ENCODE measurements at places on chromosomes 3 and 15.

DNA sequence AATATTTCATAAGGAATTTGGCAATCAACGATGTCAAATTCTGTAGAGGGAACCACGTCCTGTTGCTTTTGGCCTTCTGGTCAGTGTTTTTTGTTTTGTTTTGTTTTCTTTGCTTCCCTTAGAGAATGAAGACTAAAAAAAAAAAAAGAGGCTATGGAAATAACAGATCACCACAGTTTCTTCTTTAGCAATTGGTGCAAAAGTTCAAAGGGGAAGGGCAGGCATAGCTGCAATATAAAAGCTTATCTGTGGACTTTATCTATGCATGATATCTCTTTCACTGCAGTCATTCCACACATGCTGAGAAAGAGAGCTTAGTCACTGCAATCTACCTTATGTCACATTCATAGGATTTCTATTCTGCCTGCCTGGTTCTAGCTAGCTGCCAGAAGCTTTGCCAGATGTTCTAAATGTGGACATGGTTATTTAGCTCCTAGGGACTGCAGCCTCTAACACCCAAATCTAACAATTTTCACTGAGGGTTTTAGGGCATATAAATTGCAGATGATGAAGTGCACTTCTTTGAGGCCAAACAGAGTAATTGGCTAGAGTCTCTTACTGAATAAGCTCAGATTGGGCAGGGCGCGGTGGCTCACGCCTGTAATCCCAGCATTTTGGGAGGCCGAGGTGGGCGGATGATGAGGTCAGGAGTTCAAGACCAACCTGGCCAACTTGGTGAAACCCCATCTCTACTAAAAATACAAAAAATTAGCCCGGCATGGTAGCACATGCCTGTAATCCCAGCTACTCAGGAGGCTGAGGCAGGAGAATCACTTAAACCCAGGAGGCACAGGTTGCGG lies 637.2 kb downstream of the NTRK3 start:
- peak; percentile 66 for DNase-seq

DNA sequence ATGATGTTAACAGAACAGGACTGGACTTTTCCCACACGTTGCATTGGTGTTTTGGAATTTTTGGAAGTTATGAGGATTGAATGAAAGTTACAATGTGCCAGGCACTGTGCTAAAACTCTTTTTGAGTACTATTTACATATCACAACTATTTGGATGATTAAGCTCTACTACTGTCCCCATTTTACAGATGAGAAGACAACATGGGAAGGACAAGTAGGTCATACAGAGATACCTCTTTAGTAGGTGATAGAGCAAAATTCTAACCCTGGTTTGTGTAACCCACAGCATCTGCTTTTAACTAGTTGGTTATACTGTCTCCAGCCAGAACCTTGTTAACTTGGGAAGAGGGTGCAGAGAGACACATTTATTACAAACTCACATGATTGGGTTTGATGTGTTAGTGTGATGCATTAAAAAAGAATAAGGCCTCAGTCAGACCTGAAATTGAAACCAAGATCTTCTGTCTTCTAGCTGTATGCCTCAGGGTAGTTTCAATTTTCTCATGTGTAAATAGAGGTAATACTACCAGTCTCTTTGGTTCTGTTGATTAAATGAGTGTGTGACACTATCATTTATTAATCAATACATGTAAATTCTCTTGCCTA lies 1.4 kb downstream of the NDUFB4 start:
- no peak for DNase-seq

GRCh38 chr3:151297429-151297828 lies 19.1 kb upstream of the P2RY14 start:
- DNase-seq = no peak

- no peak for DNase-seq
These were observed 47.5 kb upstream of the RPS17 start for GRCh38 chr15:82587805-82588204.

DNA sequence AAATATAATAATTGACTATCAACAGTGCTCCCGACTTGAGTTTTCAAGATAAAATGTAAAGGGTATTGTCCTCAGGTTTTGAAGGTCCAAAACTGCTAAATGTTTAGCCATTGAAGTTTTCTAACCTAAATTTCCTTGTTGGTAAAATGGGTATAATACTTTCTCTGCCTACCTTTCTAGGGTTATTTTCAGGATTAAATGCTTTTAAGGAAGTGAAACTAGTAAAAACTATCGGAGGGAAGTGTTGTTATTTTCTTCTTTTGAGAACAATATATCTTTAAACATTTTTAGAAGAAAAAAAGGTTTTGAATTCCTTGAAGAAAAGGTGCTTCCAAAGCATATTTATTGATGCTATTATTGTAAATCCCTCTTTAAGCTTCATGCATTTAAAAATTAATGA lies 67.3 kb downstream of the FILIP1L start:
- DNase-seq = no peak

GRCh38 chr3:43171748-43172147 lies 65.9 kb upstream of the POMGNT2 start:
- DNase-seq = no peak

- DNase-seq = peak; percentile 23
These were observed 69.5 kb downstream of the C3orf38 start for GRCh38 chr3:88219138-88219792.

DNA sequence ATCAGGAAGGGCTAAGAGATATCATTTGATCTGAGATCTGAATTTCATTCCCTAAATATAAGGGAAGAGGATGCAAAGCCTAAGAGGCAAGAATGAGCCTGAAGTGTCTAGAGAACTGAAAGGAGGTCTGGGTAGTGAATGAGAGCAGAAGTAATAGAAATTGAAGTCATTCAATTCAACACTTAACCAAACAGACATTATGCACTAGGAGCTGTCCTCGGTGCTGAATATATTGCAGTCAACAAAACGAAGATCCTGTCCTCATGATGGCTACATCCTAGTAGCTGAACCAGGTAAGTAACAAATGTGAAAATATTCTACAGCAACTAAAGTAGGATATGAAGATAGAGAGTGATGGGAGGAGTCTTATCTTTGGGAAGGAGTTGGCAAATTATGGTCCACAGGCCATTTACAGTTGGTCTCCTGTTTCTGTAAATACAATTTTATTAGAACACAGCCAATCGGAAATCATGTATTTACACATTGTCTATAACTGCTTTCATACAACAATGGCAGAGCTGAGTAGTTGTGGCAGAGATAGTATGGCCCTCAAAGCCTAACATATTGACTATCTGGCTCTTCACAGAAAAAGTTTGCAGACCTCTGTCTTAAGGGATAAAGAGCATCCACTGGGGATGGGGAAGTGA lies 192.9 kb upstream of the CADPS start:
- DNase-seq = peak; percentile 17

GRCh38 chr3:16478516-16478915 lies 35.0 kb downstream of the RFTN1 start:
- peak; percentile 57 for DNase-seq

- no peak for DNase-seq
These were observed 60.6 kb downstream of the TCF12 start for GRCh38 chr15:56978898-56979662.

- peak; percentile 82 for DNase-seq
These were observed 27.4 kb upstream of the SNTN start for GRCh38 chr3:63624941-63625560.

- DNase-seq = no peak
These were observed 67.4 kb downstream of the ATP13A5 start for GRCh38 chr3:193310914-193311723.

GRCh38 chr3:140510303-140510861 lies 167.5 kb upstream of the TRIM42 start:
- no peak for DNase-seq

- DNase-seq = no peak
These were observed 465.0 kb downstream of the PLOD2 start for GRCh38 chr3:145696011-145696410.

- DNase-seq = no peak
These were observed 2.4 kb upstream of the PDCD6IP start for GRCh38 chr3:33795856-33796536.

GRCh38 chr3:154131830-154132229 lies 10.6 kb downstream of the ARHGEF26 start:
- no peak for DNase-seq

DNA sequence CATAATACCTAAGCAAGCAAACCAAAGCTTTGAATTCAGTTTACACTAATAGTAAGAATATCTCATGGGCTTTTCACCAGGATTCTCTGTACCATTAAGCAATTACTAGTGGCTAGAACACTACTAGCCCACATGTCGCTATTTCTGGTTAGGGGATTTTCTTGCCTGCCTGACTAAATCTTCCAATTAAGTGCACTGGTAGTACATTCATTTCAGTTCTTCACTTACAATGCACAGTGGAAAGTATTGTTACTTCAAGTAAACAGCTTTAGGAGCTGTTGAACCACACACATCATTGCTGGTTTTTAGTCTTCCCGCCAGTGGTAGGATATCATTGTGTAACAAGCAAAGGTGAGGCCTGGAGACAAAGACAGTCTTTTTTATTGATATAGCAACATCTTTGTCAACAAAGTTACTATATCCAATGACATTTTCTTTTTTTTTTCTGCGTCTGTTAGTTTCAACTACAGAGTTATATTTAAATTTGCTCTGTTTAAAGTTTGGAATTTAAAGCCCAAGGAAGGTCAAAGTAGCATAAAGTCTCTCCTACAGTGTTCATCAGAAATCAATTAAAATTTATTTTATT lies 826.8 kb upstream of the NR2F2 start:
- no peak for DNase-seq

DNA sequence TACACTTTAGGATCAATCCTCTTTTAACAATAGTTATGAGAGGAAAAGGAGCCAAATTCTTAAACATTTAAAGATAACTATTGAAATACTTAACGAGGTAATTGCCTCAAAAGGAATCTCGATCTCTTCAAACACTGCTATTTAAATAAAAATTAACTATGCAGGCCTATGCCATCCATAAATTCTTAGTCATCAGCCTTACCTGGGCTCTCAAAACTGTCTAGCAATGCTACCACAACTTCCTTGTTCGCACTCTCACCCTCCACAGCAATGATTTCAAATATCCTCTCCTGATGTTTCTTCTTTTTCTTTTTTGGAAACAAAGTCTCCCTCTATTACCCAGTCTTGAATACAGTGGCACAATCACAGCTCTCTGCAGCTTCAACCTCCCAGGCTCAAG lies 12.3 kb downstream of the ETFA start:
- no peak for DNase-seq

GRCh38 chr3:174062923-174063322 lies 665.4 kb downstream of the NLGN1 start:
- no peak for DNase-seq
